ENCODE measurements at places on chromosomes 12 and 14.

GRCh38 chr12:128827724-128828123, 4.0 kb upstream of the SLC15A4 start:
- no peak for DNase-seq

- DNase-seq, result no peak
Measured at GRCh38 chr12:108191938-108192337, 62.9 kb downstream of the WSCD2 start.

GRCh38 chr12:19639781-19640415, 200.6 kb downstream of the AEBP2 start:
- DNase-seq, result no peak

GRCh38 chr14:68927956-68928675, 51.0 kb downstream of the ACTN1 start:
- DNase-seq, result no peak

GRCh38 chr14:102973706-102974285, 51.3 kb downstream of the AMN start:
- peak; percentile 87 for DNase-seq

GRCh38 chr14:26933431-26933830, 335.6 kb upstream of the NOVA1 start:
- DNase-seq, result no peak

GRCh38 chr12:124217508-124218242, 77.2 kb upstream of the RFLNA start:
- no peak for DNase-seq

DNA sequence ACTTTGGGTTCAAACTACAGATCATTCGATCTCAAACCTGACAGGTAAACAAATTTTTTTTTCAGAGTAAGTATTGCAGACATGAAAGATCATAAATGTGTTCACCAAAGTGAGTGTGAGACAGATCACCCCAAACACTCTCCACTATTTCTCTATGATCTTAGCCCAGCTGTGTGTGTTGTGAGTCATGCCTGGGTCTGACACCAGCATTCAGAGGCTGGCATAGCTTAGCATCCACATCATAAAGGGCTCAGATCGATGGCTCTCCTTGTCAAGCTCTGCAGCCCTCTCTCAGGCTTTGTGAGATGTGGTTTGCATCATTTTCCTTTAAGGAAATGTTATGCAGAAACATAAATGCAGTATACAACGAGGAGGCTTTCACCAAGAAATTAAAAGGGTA, 164.9 kb downstream of the ETV6 start:
- DNase-seq, result peak; percentile 33

DNA sequence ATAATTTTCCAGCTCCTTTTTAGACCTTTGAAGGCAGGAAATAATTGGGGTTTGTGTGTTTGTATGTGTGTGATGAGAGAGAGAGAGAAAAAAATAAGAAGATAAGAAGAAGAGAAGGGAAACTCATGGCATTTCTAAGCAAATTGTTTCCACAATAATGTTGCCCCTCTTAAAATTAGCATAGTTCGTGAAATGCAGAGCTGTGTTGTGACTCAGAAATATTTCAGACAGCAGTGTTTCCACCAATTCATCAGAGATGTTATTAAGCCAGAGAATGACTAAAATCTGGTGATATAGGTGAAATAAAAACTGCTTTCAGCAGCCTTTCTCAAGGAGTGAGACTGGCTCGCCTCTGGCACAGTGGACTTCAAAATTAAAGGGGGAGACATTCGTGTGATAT, 65.9 kb upstream of the ARHGAP5 start:
- DNase-seq, result no peak

DNA sequence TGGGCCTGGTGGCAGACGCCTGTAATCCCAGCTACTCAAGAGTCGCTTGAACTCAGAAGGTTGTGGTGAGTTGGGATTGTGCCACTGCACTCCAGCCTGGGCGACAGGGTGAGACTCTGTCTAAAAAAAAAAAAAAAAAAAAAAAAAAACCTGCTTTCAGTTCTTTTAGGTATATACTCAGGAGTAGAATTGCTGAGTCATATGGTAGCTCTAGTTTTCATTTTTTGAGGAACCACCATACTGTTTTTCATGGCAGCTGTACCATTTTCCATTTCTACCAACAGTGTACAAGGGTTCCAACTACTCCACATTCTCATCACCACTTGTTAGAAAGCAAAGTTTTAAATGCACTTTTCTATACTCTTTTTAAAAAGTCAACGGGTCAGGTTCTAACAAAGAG, 119.8 kb downstream of the DPF3 start:
- no peak for DNase-seq

- DNase-seq, result no peak
Measured at GRCh38 chr12:57619434-57620244, 8.4 kb downstream of the ARHGEF25 start.

DNA sequence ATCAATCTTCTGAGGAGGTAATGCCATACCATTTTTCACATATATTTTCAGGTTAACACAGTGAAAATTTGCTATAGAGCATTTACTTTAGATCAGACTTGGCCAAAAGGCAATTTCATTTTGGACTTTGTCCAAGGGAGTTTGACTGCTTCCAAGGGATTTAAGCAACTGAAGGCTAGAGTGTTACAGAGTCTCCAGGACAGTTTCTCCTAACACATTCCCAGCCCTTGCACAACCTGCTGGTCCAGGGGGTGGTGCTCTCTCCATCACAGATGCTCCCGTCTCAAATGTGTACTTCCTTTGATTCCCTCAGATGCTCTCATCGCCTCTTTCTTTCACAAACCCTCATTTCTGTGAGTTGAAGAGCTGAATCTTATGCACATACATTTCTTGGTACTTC, 143.1 kb downstream of the TPH2 start:
- no peak for DNase-seq

- DNase-seq, result no peak
Measured at GRCh38 chr14:75837151-75837787, 144.5 kb downstream of the TGFB3 start.

DNA sequence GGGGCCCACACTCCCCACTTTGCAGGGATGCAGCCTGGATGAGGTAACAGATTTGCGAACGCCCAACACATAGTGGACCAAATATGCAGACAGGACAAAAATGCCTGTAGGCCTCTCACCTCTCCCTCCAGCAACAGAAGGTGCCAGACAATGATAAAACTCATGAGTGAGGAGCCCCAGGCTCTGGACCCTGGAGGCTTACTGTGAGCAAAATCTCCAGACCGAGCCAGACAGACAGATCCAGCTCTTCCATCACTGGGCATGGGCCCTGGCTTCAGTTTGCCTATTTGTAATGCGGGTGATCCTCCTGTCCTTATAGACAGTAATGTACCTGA, 42.3 kb downstream of the IRF2BPL start:
- no peak for DNase-seq

DNA sequence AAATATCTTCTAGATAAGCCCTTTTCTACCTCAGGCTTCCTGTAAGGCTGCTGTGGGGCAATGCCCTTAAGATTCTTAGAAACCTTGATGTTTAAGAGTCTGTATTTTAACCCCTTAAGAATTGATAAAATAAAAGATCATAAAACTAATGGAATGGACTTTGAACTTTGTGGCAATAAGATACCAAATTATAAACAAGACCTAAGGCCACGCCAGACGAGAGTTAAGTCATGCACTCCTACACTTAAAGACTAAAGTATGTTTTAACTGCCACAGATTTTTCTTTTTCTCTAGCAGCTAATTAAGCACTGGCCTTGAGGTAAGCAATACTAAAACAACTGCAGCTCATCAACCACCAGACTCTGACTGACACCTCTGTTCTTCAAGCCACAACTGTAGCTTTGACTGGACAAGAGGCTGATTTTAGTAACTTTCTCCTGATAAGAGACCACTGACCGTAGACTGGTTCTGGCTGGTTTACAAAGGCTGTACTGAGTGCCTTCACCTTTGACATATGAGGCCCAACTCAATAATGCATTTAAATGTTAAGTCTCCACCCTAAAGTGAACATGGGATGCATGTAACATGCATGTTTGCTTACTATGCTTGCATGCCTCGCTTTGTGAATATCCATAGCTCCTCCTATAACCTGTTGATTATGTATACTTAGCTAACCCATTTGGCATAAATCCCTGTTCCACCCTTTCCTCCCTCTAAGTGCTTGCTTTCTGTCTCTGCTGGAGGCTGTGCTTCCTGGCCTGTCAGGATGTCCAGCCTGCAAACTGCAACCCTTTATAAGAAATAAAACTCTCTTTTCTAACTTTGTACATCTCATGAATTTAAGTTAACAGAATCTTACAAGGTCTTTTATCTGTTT, 71.9 kb downstream of the KLHL28 start:
- no peak for DNase-seq

GRCh38 chr14:95841668-95842067, 35.0 kb upstream of the TUNAR start:
- no peak for DNase-seq

All from inflammatory macrophage (primary cell).